Heart left ventricle (tissue), 16 donors: ENCODE measurements at places on chromosomes 11 and 22. TPM values are rescaled to one million over a fixed set of nuclear protein-coding genes. Genes with fewer than 3 reads are reported as not detected.

Gene INCENP
- total RNA-seq, result 22.8 TPM

Gene MRGPRX2
- not detected for total RNA-seq

Gene CCND1
- total RNA-seq, result 129 TPM

Gene CDC42EP1
- total RNA-seq, result 11.9 TPM

DNA sequence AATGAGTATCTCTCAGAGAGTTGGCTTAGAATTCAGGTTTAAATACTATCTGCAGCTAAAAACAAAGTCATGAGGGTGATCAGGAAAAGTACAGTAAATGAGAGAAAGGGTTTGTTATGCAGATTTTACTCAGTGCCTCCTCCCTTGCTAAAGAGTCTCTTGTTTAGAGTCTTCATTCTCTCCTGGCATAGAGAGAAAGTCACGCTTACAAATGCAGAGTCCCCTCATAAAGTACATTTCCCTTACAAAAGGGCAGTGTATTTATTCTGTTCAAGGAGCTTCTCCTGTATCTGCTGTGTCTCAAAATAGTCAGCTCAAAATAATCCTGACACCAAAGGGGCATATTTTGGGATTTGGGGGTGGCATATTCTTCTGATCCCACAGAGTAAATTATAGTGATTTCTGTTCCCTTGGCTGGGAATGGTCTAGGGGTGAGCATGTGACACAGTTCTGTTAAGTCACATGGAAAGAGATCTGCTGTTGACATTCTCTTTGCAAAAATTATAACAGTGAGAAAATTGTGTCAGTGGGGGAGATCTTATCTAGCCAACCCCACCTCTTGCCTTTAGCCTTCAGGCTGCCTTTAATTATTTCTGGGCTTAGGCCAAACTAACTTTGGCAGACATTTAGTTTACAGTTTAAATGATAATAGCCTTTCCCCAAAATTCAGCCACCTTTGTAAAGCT is 102.9 kb downstream of the MTNR1B start:
- no peaks in the 10 kb centered on the region for H3K27me3 ChIP-seq
- H3K4me1 ChIP-seq, result no peaks in the 10 kb centered on the region
- no peaks in the 10 kb centered on the region for H3K36me3 ChIP-seq
- no peak for DNase-seq
- H3K27ac ChIP-seq, result no peak overlapping the region

GRCh38 chr22:48856308-48856615 is 971.4 kb downstream of the BRD1 start:
- no peaks in the 10 kb centered on the region for H3K4me1 ChIP-seq
- no peak overlapping the region for H3K4me3 ChIP-seq
- H3K27ac ChIP-seq, result no peak overlapping the region

DNA sequence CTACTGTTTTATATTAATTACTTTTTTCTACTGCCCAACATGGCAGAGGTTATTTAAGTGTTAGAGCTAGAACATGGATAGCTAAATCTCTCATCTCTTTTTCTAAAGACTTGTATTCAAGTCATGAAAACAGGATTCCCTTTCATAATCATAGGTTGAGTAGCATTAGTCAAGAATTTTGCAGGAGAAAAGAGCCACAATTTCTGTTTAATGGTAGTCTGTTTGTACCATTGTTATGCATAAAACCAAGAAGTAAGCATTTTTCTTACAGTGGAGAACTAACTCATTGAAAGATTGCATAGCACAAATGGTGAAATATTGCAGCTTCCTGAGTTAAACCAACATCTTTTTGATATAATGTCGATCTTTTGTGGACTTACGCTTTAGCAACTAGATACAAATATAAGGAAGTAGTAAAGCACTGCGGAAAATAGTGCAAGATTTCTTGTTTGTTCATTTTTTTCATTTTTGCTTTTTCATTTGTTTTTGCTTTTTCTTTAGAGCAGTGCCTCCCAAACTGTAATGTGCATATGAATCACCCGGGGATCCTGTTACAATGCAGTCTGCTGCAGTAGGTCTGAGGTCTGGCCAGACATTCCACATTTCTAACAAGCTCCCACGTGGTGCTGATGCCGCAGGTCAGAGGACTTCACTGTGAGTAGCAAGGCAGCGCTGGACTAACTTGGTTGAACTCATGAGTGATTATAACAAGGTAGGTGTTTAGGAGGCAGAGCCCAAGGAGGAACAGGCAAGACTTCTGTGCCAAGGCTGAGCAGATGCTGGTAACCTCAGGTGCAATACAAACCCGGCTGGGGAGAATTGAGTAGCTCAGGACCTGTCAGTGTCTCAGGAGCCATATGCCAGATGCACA is 4.6 kb downstream of the ETS1 start:
- H3K27ac ChIP-seq, result no peak overlapping the region
- DNase-seq, result no peak
- peaks cover 4% of the 10 kb centered on the region for H3K4me1 ChIP-seq
- H3K36me3 ChIP-seq, result no peaks in the 10 kb centered on the region
- no peaks in the 10 kb centered on the region for H3K27me3 ChIP-seq
- H3K4me3 ChIP-seq, result no peak overlapping the region

DNA sequence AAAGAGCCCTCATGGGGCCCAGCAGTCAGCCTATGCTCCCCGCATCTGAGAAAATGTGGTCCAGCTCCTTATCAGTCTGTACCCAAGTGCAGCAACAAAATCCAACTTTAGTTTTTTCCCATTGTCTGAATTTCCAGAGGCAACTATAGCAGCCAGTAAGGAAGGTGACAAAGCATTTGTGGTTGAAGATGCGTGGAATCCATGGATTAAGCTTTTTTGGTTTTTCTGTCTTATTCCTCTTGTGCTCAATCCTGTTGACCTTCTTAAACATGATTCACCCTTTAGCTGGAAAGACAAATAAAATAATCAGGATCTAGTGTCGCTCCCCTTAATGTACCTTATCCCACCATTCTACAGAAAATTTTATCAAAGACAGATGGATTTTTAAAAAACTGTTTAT is 14.3 kb downstream of the GDPD4 start:
- H3K36me3 ChIP-seq, result no peaks in the 10 kb centered on the region
- no peaks in the 10 kb centered on the region for H3K4me1 ChIP-seq
- no peak overlapping the region for H3K4me3 ChIP-seq
- no peaks in the 10 kb centered on the region for H3K27me3 ChIP-seq
- DNase-seq, result no peak

GRCh38 chr11:115930886-115931547 is 426.8 kb upstream of the CADM1 start:
- H3K4me3 ChIP-seq, result no peak overlapping the region
- peaks cover 7% of the 10 kb centered on the region for H3K4me1 ChIP-seq
- H3K27ac ChIP-seq, result no peak overlapping the region
- no peaks in the 10 kb centered on the region for H3K36me3 ChIP-seq
- DNase-seq, result peak; percentile 33
- H3K27me3 ChIP-seq, result no peaks in the 10 kb centered on the region

DNA sequence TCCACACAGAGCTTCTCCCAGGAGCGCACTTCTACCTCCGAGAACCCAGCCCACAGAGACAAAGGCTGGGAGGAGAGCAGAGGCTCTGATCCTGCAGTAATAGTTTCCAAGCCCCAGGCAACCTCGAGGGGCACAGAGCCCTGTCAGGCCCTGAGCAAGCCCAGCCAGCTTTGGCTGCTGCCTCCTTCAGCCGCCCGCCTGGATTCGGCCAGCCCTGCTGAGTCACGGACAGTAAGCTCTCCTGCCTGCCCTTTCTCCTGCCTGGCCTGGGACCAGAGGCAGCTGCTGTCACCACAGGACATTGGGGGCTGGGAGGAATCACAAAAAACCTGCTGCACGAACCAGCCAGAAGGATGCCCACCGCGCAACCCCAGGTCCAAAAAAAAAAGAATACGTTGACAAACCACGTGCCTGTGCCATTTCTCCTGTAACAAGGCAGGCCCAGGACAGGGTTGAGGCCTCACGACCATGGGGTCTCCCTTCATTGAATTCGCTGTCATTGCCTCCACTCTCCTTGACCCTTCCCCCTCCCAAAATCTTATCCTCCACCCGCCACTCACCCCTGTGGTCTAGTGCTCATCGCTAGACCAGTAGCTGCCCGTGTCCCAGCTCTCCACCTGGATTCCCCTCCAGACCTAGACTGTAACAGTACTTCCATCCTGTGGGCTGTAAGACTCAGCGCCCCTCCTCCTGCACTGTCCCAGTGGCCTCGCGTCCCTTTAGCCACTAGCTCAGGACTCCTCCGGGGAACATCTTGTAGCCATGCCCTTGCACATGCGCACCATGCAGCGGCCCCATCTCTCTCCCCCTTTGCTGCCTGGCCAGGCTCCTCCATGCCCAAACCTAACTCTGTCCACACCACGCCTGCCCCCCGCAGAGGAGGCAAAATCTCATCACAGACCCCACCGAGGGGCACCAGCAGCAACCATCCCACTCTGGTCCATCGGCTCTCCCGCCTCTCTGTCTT is 7.4 kb upstream of the SLC22A12 start:
- H3K4me1 ChIP-seq, result no peaks in the 10 kb centered on the region
- no peak overlapping the region for H3K4me3 ChIP-seq
- H3K27me3 ChIP-seq, result peaks cover 5% of the 10 kb centered on the region
- no peaks in the 10 kb centered on the region for H3K36me3 ChIP-seq

GRCh38 chr11:43419460-43419859 is 60.7 kb downstream of the TTC17 start:
- no peaks in the 10 kb centered on the region for H3K4me1 ChIP-seq
- no peak overlapping the region for H3K4me3 ChIP-seq
- H3K27ac ChIP-seq, result no peak overlapping the region
- no peak for DNase-seq
- H3K36me3 ChIP-seq, result peaks cover 64% of the 10 kb centered on the region
- H3K27me3 ChIP-seq, result no peaks in the 10 kb centered on the region

- no peak overlapping the region for H3K4me3 ChIP-seq
- no peaks in the 10 kb centered on the region for H3K4me1 ChIP-seq
- H3K36me3 ChIP-seq, result no peaks in the 10 kb centered on the region
- no peak overlapping the region for H3K27ac ChIP-seq
- DNase-seq, result no peak
Observed at GRCh38 chr11:7537265-7537664, 23.5 kb downstream of the PPFIBP2 start.

DNA sequence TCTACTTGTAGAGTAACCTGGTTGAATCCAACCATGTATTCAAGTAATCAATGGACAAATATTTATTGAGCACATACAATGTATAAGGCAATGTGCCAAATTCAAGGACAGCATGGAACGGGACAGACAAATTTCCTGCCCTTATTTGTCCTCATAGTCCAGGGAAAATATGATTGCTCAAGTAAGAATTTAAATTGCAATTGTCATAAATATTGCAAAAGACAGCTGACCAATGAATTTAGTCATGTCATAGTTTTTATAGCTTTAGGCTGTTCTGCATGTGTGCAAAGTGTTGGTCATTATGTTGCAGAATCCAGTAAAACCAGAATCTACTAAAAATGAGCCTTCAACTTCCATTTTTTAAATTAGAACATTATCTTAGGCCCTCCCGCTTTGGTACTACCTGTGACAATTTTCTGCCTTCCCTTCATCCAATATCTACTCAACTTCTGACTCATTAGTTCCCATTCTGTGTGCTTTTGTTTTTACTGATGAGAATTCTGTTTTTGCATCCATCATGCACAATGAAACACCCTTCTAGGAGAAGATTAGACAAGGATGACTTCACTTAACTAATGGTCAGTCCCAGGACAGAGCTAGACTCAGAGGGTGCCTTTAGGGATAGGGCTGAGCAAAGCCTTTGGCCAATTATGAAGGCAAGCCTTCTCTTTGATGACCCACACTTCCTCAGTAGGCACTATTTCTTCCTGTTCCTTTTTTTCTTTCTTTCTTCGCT is 45.8 kb upstream of the FIBIN start:
- no peaks in the 10 kb centered on the region for H3K27me3 ChIP-seq
- peak overlapping the region; percentile 63 for H3K27ac ChIP-seq
- no peak for DNase-seq
- no peaks in the 10 kb centered on the region for H3K36me3 ChIP-seq
- no peak overlapping the region for H3K4me3 ChIP-seq

GRCh38 chr11:95762534-95762933 is 27.0 kb downstream of the FAM76B start:
- no peak for DNase-seq
- no peak overlapping the region for H3K27ac ChIP-seq
- H3K4me3 ChIP-seq, result no peak overlapping the region
- no peaks in the 10 kb centered on the region for H3K4me1 ChIP-seq
- no peaks in the 10 kb centered on the region for H3K27me3 ChIP-seq
- H3K36me3 ChIP-seq, result no peaks in the 10 kb centered on the region
